ENCODE measurements at places on chromosomes 2 and 18.

DNA sequence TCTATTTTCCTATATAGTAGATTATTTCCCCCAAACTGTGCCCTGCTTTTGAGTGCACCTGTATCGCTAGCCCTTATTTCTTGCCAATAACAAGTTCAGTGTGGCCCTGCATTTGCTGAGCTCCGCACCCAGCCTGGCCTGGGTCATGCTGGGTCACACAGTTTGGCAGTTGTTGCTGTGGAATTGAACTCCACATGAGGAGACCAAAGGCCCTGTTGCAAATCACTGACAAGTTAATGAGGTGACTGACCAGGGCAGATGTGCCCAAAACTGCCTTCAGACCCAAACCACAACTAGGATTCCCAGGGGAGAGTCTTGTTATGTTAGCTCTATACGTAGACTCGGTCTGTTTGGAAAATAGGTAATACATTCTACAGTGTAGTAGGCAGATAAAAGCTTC, 31.0 kb downstream of the COL4A4 start:
- DNase-seq, result no peak

DNA sequence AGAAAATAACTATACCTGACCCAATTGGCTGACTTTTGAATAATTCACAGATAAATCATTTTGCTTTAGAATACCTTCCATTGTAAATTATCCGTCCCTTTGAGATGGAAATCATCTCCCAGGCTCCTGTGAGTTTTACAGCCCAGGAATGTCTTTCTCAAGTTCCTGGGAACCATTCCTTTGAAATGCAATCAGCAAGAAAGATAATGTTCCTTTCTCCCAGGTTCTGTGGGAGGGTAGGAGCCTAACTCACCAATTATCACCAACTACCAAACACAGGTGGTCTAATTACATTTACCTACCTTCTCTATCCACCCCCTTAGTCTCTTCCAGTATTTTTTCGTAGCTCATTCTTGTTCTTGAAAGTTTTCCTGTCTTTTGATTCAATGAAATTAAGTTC, 1016.0 kb downstream of the SOCS6 start:
- no peak for DNase-seq

- no peak for DNase-seq
These were observed 30.6 kb upstream of the EPC2 start for GRCh38 chr2:148614014-148614321.

DNA sequence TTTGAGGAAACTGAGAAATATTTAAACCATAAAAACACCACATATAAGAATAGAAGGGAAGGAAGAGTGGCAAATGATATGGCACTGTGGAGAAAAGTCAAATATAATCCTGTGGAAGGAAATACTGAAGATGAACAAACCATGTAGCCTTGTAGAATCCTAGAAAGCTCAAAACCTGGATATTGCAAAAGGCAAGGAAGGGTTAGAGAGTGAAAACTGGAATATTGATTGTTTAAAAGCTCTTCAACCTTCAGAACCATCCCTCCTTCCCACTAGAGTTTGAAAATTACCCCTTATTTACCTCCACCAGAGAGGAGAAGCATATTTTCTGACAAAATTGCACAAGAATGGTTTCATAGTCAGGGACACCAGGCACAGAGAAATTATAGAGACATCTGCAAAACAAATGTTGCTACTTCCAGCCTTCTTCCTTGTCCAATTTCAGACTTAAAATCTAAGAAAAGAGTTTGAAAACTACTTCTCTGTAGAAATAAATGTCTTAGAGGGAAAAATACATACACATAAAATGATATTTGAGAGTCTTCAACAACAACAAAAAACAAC, 48.0 kb downstream of the ANTXR1 start:
- no peak for DNase-seq

DNA sequence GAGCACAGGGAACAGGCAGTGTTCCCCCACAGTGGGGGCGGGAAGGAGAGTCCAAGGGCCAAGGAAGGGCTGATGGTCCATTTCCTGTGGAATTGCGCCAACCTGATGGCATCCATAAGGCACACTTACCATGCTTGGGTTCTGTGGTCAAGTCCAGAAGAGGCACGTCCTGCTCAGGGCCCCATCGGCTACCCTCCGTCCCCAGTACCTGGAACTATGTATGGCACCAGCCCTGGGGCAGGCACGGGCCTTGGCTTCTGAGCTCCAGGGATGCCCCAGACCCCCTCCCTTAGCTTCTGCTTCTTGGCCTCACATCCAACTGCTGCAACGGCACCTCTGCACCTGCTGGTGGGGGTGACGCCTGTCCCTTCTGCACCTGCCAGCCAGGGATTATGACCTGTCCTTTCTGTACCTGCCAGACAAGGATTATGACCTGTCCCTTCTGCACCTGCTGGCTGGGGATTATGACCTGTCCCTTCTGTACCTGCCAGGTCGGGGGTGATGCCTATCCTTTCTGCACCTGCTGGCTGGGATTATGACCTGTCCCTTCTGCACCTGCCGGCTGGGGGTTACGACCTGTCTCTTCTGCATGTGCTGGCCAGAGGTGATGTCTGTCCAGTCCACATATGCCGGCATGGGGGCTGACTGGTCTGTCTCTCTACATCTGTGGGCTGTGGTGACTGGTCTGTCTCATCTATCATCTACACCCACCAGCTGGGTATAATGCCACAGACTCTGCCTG, 45.4 kb upstream of the SNTG2 start:
- no peak for DNase-seq

DNA sequence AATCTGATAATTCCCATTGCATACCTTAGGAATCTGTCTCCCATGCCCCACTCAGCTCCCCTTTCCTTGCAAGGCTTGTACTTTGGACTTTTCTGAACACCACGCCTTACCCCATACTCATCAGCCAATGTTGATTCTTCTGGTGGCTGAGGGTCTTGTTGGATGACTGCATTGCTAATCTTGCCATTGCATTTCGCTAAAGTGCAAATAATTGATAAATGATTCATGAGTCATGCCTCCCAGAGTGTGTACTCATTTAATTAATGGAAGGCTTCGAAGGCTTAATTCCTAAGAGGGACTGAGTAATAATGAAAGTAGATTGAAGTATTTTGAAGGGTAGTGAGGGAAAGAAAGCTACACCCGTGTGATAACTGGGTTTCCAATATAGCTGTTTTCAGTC, 28.0 kb upstream of the PPP1R1C start:
- no peak for DNase-seq

DNA sequence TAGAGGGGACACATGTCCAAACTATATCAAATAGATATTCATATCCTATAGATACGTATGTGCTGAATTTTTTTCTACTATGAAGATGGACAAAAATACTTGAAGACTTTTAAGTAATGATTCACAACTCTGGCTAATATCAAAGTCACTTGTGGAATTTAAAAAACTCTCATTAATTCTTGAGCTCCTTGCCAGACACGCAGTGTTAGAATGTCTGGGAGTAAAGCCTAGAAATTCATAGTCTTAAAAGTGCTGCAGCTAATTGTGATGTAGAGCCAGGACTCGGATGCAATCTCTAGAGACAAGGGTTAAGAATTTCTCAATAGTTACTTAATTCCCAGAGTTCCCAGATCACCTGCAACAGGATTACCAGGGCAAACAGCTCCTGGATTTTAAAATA, 107.4 kb downstream of the ARL6IP6 start:
- DNase-seq, result no peak

DNA sequence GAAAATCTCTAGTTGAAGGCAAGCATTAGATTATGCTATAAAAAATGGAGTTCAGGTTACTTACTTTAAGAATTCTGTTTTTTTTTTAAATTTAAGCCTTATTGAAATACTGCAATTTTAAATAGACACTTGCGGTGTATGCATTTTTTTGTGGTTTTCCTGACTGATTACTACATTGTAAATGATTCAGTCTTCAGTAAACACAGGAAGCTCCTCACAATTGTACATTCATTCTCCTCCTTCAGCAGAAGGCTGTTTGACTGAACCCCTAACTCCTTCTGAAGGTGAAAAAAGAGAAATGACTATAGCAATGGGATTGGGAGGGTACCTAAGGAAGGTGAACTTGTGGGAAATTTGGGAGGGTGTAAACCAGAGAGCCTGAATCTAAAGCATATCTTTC, 136.1 kb downstream of the GCA start:
- no peak for DNase-seq

DNA sequence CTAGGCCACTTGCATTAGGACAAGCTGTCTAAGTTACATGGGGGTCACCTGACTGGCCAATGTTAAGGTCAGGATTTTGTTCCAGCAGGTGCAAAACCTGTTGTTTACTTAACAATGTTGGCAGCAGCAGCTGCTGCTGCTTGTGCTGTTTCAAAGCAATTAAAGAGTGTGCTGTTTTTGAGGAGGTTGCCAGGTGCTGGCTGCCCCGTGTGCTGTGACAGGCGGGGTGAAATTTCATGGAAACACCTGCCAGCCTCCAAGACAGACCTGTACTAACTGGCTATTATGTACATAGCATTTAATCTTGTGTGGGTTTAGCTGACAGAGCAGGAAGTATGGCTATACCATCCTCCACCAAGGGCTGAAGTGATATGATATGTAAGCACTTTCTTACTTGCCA, 224.9 kb downstream of the ASXL3 start:
- DNase-seq, result no peak

DNA sequence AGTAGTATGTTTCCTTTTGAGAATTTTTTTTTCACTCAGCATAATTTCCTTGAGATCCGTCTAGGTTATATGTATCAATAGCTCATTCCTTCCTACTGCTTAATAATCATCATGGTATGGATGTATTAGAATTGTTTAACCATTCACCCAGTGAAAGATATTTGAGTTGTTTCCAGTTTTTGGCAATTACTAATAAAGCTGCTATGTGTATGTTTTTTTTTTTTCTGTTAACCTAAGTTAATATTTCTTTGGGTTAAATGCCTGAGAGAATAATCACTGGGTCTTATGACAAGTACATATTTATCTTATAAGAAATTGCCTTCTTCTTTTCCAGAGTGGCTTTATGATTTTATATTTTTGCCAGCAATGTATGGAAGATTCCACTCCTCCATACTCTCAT, 96.4 kb upstream of the ST6GAL2 start:
- DNase-seq, result no peak

DNA sequence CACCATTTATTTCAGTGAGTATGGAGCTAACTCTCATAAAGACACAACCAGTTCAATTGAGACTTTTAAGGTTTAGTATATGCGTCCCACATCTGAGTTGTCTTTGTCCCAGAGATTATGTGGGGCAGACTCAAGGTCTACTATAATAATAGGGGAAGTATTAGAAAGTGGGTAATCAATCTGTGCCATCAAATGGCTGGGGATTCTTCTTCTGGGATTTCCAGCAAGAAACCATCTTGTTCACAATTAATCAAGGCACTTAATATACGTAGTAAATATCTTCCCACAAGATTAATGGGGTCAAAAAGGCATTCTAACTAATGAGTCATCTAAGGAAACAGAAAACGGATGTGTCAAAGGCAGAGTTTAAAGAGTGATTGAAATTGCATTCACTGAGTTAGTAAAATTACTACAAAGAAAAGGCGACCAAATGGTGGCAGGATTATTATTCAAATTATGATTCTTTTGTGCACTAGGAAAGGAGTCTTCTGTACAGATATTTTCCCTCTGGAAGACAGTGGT, 179.8 kb upstream of the REG3G start:
- DNase-seq, result no peak

GRCh38 chr2:100279586-100280534, 42.4 kb downstream of the LONRF2 start:
- DNase-seq, result no peak

DNA sequence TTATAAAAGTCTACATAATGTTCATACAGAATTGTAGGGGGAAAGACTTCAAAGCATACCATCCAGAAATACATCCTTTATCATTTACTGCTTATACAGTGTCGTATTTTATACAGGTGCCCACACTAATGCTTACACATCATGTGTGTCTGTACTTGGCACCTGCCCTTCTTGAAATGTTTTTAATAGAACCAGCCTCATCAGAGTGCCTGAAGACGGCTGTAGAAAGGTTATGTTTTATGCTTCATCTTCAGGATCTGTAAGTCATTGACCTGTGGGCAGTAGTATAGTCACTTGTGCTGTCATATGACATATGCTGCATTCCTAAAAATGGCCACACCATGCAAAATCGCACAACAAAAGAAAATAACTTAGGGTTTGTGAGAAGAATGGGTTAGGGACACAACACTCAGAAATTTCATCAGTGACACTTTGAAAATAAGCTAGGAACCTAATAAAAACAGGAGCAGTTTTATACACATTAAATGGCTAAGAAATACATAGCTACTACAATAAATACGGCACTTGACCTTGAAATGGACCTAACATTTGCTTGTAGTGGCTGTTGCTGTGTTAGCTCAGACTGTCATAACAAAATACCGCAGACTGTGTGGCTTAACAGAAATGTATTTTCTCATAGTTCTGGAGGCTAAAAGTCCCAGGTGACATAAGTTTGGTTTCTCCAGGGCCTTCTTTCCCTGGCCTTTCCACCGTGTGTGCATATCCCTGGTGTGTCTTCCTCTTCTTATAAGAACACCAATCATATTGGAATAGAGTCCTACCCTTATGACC, 112.6 kb downstream of the CERS6 start:
- DNase-seq, result no peak

- DNase-seq, result no peak
These were observed 2.3 kb downstream of the RBBP8 start for GRCh38 chr18:22935431-22935830.

- no peak for DNase-seq
These were observed 916.0 kb upstream of the CELF4 start for GRCh38 chr18:38481576-38481975.

DNA sequence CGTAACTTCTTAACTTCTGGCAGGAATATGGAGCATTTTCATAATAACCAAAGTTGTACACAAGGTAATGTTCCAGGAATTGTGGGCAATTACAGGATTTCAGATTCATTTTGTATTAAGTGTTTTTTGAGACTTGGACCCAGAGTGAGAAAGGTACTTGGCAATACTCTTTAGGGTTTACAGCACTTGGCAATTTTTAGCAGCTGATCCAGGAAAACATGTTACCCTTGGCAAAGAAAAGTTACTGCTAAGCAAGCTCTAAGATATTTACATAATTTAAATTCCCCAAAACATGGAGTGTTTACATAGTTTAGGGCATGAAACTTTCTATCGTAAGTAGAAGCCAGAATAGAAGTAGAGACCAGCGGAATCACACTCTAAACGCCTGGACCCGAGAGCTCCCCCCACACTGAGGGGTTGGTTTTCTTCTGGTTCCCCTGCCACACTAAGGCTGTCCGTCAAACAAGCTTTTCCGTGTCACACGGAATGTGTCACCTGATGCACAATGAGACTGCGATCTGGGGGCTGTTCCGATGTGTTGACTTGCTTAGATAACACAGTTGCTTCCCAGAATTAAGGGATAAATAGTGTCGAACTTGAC, 177.1 kb downstream of the PTGR3 start:
- no peak for DNase-seq

GRCh38 chr2:214902286-214902685, 92.8 kb upstream of the BARD1 start:
- no peak for DNase-seq

- DNase-seq, result no peak
These were observed 854 bp downstream of the GPR155 start for GRCh38 chr2:174485788-174486562.

- no peak for DNase-seq
These were observed 75.9 kb downstream of the ITGB1BP1 start for GRCh38 chr2:9347411-9347881.

GRCh38 chr2:9099341-9099751, 95.9 kb upstream of the MBOAT2 start:
- no peak for DNase-seq
